ENCODE measurements at places on chromosomes 3 and 15.
A peak's percentile ranks its signal among the peaks of the same experiment; 100 is the strongest.

GRCh38 chr3:71376911-71377310 is 206.6 kb downstream of the FOXP1 start:
- no peak for DNase-seq

GRCh38 chr15:75230551-75231371 is 27.4 kb upstream of the GOLGA6C start:
- DNase-seq = peak; percentile 46

GRCh38 chr15:58726867-58727266 is 22.6 kb downstream of the ADAM10 start:
- DNase-seq = no peak

DNA sequence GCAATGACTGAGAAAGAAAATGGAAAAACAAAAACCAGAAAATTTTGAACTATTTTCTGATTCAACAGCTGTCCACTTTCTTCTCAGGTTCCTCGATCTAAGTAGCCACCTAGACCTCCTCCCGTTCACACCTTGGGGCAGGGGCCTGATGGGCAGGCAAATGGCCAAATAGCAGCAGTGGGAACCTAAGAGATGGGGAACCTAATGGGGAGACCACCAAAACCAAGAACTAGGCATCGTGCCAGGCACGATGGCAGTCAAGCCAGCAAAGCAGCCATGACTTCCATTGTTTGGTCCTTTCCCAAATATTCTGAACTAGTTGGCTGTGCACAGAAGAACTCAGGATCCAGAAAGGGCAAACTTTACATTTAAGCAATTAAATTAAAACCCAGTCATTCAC is 57.1 kb downstream of the CAPN7 start:
- no peak for DNase-seq

DNA sequence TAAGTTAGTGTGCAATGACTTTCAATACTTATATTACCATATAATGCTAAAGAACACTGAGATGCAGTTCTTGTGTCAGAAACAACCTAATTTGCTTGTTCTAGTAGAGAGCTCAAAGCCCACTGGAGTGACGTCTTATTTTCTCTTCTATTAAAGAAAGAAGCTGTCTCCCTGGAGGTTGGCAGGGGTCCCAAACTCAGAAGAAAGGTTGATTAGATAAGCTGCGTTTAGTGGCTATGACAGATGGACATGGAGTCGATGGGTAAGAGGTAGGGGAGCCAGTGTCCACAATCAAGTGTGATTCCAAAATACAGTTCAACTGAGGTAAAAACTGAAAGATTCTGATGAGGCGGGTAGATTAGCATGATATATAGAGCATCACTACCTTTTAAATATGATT is 363.6 kb downstream of the NLGN1 start:
- DNase-seq = no peak

DNA sequence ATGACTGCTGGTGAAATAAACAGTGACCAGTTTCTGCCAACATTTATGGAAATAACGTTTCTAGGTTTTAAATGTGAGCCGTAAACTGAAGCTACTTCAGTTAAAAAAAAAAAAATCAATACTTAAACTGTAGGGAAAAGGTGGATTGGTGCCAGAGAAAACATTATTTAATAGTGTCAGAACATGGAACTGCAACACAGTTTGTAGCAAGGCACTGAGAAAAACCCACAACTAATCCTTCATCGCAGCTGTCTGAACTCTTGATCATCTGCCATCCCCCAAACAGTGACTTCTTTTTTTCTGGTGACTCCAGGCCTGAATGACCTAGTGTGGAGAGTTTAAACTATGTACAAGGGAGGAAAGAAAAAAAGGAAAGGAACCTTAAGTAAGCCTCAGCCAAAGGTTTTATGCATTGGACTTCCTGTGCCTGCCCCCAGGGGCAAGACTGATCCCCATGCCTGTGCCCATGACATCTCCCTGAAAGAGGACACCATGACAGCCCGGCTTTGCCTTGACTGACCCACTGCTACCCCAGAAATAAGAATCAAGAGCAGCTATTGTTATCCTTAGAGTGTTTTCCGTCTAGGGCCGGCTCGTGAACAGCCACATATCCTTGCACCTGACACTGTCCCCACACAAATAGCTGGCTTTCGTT is 33.1 kb downstream of the CRTAP start:
- DNase-seq = no peak

GRCh38 chr3:24986612-24987011 is 441.5 kb upstream of the RARB start:
- DNase-seq = no peak

- DNase-seq = no peak
Observed at GRCh38 chr3:140902791-140903190, 38.8 kb upstream of the SLC25A36 start.

- no peak for DNase-seq
Observed at GRCh38 chr15:93005133-93005532, 83.9 kb downstream of the RGMA start.

GRCh38 chr3:124845406-124845805 is 41.8 kb downstream of the ITGB5 start:
- no peak for DNase-seq

DNA sequence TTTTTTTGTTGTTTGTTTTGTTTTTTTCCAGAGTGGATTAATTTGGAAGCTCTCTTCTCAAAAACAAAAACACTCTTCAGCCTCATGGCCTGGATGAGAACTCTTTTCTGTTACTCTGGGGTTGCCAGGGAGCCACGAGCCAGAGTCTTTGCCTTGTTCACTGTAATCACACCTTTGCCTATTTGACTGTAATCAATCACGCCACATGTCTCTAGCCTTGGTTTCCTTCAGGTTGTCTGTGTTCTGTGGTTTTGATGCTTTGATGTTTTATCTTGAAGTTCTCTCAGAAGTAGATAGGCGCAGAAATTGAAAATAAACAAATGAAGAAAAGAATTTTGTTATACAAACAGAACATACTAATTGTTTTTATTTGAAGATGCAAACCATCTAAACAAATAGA is 62.3 kb upstream of the IGF1R start:
- DNase-seq = no peak

GRCh38 chr3:105529456-105529855 is 162.7 kb downstream of the ALCAM start:
- no peak for DNase-seq

DNA sequence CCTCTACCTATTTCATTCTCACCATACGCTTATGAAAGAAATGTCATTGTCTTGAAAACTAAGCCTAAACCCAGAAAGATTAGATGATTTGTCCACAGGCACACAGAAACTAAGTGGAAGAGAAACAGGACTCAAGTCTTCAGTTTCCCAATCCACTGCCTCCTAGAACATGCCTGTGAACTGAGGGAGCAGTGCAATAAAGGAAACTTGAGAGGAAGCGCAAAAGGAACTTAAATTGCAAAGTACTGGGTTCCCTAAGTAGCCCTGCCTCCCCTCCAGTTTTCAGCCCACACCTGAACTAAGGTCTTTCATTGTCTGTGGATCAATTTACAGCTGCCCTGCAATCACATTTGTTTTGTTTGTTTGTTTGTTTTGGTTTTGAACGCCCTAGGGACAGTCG is 56.7 kb upstream of the TSEN2 start:
- DNase-seq = no peak

- no peak for DNase-seq
Observed at GRCh38 chr15:59346951-59347350, 25.7 kb downstream of the MYO1E start.

DNA sequence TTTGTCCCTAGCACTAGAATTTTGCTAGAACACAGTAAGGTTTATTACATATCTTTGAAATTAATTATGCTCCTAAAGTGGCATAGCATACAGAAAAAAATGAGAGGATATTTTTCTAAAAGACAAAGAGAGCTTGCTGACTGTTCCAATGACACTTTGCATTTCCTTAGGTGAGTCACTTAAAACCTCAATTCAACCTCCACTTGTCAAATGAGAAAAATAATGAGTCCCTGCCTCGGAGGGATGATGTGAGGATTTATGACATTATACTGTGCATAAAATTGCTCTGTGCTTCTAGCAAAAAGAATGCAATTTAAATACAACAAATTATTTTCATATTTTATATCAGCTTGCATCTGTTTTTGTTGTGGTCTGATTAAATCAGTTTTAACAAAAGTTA is 1417.0 kb upstream of the ALCAM start:
- DNase-seq = no peak

DNA sequence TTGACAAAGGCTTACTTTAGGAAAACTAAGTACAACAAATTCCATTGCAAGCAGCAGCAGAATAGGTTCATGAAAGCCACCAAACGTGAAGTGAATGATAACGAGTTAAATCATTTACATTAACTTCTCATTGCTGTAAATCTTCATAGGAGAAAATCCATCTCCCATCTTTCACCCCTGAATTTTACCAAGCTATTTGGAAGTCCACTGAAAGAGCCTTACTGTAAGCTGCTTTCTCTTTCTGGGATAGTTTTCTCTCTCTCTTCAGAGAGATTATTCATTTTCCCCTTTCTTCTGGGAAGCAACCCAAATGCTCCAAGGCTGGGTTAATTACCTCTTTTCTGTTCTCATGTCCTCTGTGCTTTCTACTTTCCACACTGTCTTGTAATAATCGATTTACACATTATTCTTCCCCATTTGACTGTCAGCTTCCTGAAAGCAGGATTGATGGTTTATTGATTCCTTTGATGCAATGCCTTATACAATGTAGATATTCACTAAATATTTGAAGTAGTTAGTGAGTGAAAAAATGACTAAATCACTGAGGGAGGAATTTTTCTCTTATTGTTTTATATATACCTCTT is 914.3 kb upstream of the ARPP21 start:
- no peak for DNase-seq

DNA sequence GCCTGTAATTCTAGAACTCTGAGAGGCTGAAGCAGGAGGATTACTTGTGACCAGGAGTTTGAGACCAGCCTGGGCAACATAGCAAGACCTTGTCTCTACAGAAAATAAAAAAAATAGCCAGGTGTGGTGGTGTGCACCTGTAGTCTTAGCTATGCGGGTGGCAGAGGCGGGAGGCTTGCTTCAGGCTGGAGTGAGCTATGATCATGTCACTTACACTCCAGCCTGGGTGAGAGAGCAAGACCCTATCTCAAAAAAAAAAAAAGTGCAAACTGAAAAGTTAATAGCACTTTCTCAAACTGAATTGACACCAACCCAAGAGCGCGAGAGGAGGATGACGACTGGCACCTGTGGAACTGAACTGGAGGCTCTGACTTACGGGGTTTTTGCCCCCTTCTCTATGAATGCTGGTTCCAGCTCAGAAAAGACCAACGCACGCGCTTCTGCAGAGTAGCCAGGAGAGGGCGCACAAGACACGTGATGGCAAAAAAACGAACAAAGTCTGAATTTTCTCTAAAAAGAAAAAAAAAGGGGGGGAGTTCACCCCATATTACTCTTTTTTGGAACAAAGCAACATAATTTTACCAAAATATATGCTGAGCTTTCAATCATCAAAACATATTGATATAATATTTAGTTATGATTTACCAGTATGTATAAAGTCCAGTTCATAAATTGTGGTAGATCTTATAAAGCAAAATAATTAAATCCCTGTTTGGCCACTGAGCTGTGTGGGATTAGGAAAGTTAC is 23.7 kb downstream of the CFAP92 start:
- peak; percentile 69 for DNase-seq

GRCh38 chr3:188269040-188269439 is 115.1 kb downstream of the LPP start:
- DNase-seq = peak; percentile 35

GRCh38 chr15:90545095-90545494 is 15.4 kb downstream of the CRTC3 start:
- peak; percentile 32 for DNase-seq

- DNase-seq = no peak
Observed at GRCh38 chr3:151589311-151589710, 128.4 kb upstream of the IGSF10 start.

DNA sequence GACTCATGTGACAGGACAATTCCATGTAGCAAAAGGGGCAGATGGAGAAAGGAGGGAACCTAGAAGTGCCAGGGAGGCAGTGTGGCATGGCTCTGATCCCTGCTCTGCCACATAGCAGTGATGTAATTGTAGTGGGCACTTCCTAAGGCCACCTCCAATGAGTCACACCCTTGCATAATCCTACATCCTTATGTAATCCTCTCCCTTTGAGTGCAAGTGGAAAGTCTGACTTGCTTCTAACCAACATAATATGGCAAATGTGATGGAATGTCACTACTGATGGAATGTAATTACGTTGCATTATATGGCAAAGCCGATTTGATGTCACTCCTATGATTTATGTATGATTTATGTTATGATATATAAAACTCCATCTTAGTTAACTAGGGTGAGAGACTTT is 72.9 kb upstream of the ATP2C1 start:
- DNase-seq = peak; percentile 91

GRCh38 chr3:120057626-120058025 is 36.6 kb downstream of the GSK3B start:
- no peak for DNase-seq

DNA sequence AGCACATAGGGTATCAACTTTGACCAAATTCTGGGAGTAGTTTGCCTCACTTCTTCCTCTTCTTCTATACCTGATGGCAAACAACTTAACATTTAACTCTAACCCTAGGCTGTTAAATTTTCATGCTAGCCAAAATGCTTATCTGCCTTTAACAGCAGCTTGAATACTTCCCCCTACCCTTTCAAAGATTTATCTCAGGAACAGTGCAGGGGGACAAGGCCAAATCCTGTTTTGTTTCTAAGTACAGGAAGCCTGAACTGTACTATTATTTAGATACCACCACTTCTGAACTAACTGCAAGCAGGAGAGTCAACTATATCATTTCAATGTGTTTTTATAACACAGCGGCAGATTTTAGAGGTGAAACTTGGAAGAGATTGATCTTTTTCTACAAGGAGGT is 104.0 kb upstream of the CNTN6 start:
- no peak for DNase-seq

DNA sequence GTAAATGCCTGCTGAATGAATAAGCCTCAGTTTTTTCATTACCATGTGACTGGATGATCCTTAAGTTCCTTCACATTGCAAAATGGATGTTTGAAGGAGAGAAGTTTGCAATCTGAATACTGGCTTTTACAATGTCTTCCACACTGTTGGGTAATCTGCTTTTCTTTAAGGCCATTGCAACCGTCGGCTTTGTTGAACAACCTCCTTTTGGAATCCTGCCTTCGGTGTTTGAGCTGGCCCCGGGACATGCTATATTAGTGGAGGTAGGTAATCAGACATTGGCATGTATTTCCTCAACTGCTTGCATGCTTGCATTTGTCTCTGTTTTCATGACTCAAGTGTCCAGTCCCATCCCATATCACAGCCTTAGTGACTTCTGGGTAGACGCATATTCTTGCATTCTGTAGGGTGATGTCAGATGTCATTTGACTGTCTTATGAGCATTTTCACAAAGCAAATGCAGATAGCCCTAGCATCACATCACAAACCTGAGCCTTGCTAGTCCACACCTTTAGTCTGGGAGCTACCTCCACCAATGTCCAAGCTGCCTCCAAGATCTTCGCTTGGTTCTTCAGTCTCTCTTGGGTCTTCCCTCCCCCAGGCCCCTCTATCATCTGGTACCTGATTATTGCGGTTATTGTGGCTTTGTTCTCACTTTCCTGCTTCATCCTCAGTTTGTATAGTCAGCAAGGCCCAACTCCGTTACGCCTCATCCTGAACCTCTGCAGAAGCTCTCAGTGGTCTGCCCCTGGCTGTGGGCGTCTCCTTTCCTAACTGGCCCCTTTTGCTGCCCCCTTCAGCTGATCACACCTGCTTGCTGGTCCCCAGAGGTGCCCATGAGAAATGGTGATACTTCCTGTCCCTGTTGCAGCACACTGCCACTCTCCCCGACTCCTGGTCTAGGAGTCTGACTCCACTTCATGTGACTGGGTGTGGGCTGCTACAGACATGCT is 48.5 kb downstream of the ACAA1 start:
- no peak for DNase-seq
